ENCODE measurements at places on chromosomes 6 and 20.

- no peak for DNase-seq
Measured at GRCh38 chr6:151038616-151039015, 173.1 kb downstream of the MTHFD1L start.

GRCh38 chr6:31422587-31422986 lies 19.2 kb downstream of the MICA start:
- no peak for DNase-seq

DNA sequence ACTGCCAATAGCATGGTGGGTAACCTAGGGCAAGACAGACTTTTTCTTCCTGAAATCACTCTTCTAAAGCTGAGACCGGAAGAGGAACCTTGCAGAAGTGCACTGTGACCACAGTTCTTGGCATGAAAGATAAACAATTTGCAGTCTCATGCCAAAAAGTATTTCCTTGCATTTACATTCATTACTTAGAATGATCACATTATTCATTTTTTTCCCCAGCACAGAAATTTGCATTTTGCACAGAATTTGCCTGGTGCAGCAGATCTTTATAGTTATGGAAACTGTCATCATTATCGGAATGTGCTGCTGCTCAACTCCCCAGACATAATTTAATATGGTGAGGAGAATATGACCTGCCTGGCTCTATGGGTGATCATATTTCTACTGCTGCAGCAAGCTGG lies 42.2 kb upstream of the EDN3 start:
- no peak for DNase-seq

- peak; percentile 53 for DNase-seq
Measured at GRCh38 chr6:13538084-13538483, 36.3 kb upstream of the SIRT5 start.

- no peak for DNase-seq
Measured at GRCh38 chr6:34227761-34228421, 8.8 kb upstream of the HMGA1 start.

DNA sequence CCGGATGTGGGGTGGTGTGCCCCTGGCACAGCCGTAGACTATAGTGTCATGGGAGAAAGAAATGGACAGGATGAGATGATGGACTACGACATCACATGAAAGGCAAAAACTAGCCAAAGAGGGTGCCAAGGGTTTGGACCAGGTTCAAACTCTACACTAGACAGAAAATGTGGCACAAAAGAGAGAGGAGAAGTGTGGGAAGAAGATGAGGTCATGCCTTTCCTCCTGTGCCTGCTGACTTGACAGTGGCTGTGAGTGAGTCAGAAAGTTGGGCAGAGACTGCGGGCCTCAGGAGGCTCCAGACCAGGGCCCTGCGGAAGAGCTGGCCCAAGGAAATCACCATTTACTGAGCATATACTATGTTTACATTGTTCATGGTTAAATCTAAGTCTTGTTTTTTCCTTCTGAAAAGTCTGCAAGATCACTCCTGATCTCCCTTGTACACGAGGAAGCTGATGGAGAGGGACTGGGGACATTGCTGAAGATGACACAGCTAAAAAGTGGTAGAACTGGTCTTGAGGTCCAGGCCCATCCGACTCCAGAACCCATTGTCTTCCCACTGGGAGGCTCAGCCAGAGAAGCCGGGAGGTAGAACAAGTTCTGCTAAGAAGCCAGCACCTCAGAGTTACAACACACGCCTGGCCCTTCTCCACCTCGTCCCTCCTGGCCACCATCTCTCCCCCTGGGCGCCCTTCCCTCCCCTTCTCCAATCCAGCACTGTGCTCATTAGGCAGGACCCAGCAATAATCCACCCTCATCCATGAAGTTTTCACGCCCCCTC lies 35.6 kb downstream of the CNKSR3 start:
- DNase-seq = no peak

DNA sequence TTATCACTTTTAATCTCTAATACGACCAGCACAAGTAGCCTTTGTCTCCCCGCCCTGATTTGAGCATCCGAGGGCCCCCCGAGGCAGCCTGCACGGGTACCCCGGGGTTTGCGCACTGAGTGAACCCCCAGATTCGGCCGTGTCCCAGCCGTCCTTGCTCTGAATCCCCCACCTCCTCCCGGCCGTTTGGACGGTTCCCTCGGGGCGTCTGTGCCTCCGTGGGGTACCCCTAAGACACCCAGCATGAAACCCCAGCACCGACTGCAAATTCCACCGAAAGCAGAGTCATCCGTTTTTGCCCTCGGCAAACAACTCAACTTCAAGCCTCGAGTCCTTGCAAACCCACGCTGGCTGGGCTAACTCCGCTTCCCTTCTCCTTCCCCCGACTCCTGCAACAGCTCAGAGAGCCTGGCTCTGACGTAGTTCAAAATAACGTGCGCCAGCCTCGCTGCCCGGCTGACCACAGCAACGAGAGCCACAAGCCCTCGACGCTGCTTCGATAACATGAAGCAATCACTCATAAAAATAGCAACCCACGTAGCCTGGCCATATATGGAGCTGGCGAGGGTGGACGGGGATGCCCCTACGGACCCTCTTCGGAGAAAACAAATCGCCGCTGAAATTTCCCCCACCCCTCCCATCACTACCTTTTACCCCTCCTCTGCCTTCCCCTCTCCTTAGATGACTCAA lies 764 bp upstream of the SNAP25 start:
- peak; percentile 92 for DNase-seq

DNA sequence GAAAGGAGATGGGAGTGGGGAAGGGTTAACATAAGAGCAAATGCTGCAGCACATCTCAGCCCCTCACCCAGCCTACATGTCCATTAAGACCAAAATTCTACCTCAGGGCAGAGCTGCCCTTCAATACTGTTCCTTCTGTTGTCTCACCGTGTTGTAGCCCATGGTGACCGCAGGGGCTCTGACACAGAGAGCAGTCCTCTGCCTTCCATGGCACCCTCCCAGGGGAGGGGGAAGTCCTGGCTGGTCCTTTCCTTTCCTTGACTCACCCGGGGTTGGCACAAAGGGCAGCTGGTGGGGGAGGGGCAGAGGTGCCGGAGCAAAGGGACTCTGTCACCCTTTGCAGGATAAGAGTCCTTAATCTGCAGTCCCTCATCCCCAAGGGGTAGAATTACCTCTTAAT lies 15.2 kb downstream of the NKX2-2 start:
- DNase-seq = no peak

DNA sequence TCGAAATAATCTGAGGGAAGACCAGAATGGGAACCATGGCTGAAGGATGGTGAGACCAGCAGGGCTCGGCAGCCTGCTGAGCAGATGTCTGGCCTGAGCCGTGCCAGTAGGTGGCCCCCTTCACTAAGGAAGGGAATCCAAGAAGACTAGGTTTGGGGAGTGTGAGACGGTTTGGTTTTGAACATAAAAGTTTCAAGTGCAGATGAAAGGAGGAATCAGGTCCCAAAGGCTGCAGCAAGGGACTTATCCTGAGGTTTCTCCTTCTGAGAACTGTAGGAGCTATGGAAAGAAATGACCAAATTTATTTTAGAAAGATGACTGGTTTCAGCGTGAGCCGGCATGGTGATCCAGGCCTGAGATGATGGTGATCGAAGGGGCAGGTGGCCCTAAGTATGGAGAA lies 4.6 kb upstream of the OSER1 start:
- DNase-seq = peak; percentile 73
